ENCODE measurements at places on chromosomes 3 and 15.

GRCh38 chr15:43186003-43186353, 775 bp downstream of the CCNDBP1 start:
- no peak for DNase-seq

- DNase-seq: no peak
Observed at GRCh38 chr3:20324664-20325478, 138.9 kb upstream of the SGO1 start.

DNA sequence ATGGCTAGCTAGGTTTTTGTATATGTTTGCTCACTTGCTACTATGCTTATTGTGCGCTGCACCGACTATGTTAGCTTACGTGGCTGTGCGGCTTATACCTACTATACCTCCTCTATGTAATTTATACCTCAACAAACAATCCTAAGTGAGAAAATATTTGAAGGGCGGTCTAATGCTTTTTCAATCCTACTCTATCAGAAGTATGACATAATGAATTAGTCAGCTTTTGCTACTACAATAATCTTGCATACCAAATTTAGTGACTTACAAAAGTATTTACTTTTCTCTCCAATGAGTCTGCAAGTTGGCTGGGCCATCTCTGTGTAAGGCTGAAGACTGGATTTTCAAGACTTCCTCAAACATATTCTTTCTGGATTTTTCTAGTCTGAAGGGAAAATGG, 391.2 kb upstream of the NECTIN3 start:
- no peak for DNase-seq

- no peak for DNase-seq
Observed at GRCh38 chr3:196624907-196625306, 14.6 kb upstream of the NRROS start.

GRCh38 chr3:43638594-43639447, 17.0 kb upstream of the ANO10 start:
- peak; percentile 54 for DNase-seq
